CD4-positive, alpha-beta T cell treated with Interleukin-4 for 1 hour (primary cell): ENCODE measurements at places on chromosomes 4 and X.

DNA sequence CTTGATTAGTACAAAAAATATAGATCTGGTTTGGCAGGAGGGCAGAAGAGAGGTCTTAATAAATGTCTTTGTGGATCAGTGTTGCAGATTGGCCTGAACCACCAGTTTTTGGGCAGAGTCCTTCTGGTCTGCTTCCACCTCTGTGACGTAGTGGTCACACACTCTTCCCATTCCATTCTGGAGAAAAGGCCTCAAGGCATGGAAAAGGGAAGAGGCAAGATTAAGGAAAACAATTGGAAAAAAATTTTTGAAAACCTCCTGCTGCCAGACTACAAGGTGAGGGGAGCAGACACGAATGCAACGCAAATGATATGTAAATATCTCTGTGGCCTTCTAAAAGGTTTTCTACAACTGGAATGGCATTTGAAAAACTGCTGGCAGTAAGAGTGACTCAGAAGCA is 24.3 kb upstream of the FAM47C start:
- no peak for DNase-seq

GRCh38 chrX:150028692-150029091 is 90.4 kb upstream of the EOLA2 start:
- peak; percentile 7 for DNase-seq

- no peak for DNase-seq
Measured at GRCh38 chr4:10245751-10246150, 129.2 kb upstream of the WDR1 start.

GRCh38 chrX:107504006-107504405 is 54.6 kb downstream of the FRMPD3 start:
- no peak for DNase-seq

DNA sequence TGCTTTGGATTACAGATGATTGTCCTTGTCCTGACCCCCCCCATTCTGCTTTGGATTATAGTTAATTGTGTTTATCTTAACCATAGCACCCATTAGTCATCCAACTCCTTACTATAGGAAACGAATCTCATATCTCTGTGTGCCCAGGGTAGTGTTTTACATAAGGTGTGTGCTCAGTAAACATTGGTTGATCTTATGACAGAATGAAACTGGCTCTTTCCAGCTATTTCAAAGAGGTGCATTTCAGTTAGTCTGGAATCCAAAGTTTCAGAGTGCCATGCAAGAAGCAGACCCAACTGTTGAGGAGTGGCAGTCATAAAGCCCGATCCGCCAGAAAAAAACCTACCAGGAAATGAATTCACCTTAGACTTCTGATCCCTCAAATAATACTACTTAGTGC is 14.7 kb downstream of the TRIM2 start:
- DNase-seq, result no peak

DNA sequence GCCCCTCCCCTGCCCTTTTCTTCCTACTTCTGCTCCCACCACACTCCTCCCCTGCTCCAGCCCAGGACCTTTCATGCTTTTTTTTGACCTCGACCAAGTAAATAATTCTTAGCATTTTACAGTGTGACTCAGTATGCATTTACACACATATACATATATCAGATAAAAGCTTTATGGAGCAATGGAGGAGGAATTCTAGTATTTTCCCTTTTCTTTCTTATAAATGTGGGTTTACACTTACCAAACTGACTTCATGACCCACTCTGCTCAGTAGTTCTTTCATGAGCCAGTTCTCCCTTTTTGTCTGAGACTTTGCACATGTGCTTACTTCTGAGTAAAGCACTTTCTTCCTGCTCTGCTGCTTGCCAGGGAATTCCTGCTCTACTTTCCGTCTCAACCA is 111.8 kb upstream of the H2AZ1 start:
- DNase-seq, result no peak

GRCh38 chr4:23700197-23700596 is 189.7 kb downstream of the PPARGC1A start:
- no peak for DNase-seq

GRCh38 chr4:80266253-80266901 is at the start of gene FGF5:
TSS of gene FGF5 (plus strand) at chr4:80266664. CDS start at chr4:80266825, 161 bp downstream.
- DNase-seq, result no peak

DNA sequence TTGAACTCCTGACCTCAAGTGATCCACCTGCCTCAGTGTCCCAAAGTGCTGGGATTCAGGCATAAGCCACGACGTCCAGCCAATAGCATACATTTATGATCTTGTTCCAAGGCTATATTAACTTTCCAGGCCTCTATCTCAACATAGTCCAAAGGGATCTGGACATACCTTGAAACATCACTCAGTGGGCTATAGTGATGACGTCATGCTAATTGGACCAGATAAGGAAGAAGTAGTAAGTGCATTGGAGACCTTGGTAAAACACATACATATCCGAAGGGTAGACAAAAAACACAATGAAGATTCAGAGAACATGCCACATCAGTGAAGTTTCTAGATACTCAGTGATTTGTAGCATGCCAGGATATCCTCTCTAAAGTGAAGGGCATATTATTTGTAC is 37.4 kb upstream of the USP26 start:
- no peak for DNase-seq

DNA sequence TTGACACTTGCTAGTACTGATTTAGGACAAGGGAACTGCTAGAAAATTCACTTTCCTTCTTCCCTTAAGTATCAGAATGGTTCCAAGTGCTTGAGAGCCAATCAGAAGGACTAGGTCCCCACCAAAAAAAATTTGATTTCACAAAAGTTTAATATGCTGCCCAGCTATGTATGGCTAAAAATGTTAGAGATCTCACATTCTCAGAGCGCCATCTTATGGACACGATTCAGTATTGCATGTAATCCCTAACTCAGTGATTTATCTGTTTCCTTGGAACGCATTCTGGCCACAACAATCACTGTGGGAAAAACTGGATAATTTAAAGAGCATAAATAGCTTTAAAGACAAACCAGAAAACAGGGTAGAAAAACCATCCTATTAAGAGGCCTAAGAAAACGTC is 255.1 kb upstream of the GPC4 start:
- DNase-seq, result no peak
